ENCODE measurements at places on chromosomes 7 and 10. TPM values are rescaled to one million over a fixed set of nuclear protein-coding genes. Genes with fewer than 3 reads are reported as not detected.

The NUDT13 gene
- 4.5 TPM for total RNA-seq

DNA sequence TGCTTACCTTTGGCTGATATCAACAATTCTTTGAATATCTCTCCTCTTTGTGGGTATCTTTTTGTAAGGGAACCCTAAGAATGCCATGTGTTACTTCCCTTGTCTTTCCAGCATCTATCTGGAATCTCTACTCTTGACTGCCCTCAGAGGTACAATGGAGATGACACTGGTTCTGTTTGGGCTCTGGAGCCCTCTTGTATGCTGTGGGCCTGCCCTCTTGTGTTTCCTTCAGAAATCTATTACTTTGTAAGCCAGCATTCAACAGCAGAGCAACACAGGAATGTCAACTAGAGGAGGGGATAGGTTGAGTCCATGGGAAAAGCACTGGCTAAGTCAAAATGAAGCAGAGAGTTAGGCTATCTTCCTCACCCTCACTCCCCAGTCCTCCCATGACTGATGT lies 142.3 kb downstream of the XPNPEP1 start:
- no peak for DNase-seq

GRCh38 chr7:133428326-133428725 lies 175.4 kb downstream of the EXOC4 start:
- DNase-seq: no peak

DNA sequence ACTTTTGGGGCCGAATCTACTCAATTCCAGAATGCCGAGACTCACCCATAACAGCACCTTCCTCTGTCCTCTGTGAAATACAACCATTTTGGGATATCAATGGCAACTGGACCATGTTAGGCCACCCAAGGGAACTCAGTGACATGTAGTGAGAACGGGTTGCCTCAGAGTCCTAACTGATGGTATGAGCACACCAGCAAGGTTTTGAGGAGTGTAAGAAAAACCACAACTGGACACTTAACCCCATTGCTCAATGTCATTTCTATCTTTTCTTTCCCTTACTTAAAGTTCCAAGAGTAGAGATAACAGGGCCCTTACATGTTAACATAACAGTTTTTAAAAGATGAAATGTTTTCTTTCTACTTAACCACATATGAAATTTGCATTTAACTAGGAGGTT lies 67.1 kb downstream of the TNS3 start:
- DNase-seq: no peak

DNA sequence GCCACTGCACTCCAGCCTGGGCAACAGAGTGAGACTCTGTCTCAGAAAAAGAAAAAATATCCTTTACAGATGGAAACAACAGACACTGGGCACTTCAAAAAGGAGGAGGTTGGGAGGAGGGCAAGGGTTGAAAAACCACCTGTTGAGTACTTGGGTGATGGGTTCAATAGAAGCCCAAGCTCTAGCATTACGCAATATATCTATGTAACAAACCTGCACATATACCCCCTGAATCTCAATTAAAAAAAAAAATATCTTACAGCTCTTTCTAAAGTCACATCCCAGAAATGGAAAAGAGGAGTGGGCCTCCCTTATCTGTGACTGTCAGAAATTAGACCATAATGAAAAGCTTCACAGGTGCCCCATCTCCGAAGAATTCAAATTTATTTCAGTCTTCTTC lies 12.1 kb downstream of the VIM start:
- no peak for DNase-seq

GRCh38 chr7:51188987-51189386 lies 127.6 kb downstream of the COBL start:
- no peak for DNase-seq

The GPER1 gene
- 20.7 TPM for total RNA-seq

The CALML3 gene
- not detected for total RNA-seq

The OR2A12 gene
- not detected for total RNA-seq

The HOXA2 gene
- not detected for total RNA-seq

- DNase-seq: no peak
Observed at GRCh38 chr10:112607506-112607905, 160.5 kb downstream of the VTI1A start.

- DNase-seq: no peak
Observed at GRCh38 chr7:51789489-51789888, 472.9 kb upstream of the COBL start.
